Erythroblast (primary cell): ENCODE measurements at places on chromosomes 11 and 22.

GRCh38 chr22:30205281-30206115, 41.1 kb downstream of the LIF start:
- no peak for DNase-seq

DNA sequence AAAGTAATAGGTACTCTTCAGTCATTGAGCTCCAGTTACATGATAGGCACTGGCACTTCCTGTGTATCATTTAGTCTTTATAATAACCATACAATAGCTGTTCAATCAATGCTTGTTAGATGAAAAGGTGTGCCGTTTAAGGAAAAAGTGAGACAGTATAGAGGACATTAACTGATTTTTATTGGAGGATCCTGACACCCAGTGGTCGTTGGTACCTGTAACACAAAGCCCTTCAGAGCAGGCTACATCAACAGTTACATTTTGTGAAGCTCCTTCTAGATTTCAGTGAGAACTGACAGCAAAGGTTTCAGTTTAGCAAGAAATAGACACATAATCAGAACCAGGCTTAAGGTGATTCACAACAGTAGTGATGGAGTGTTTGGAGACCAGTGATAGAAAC, 44.2 kb downstream of the CCDC81 start:
- DNase-seq, result peak; percentile 36

DNA sequence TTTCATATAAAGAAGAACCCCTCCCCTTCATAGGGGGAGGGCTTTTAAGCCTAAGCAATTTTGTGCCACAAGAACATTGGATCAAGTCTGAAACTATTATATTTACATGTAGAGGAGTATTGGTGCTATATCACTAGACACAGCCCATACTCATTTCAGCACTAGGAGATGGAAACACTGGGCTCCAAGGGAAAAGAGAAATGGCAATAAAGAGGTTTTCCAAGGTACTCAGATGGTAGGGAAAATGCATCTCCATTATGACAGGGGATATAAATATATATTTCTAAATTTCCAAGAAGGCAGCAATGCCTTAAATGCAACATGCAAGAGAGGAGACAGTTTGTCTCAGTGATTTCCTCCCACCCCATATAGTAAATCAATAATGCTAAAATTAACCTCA, 209.0 kb downstream of the RAB38 start:
- no peak for DNase-seq

DNA sequence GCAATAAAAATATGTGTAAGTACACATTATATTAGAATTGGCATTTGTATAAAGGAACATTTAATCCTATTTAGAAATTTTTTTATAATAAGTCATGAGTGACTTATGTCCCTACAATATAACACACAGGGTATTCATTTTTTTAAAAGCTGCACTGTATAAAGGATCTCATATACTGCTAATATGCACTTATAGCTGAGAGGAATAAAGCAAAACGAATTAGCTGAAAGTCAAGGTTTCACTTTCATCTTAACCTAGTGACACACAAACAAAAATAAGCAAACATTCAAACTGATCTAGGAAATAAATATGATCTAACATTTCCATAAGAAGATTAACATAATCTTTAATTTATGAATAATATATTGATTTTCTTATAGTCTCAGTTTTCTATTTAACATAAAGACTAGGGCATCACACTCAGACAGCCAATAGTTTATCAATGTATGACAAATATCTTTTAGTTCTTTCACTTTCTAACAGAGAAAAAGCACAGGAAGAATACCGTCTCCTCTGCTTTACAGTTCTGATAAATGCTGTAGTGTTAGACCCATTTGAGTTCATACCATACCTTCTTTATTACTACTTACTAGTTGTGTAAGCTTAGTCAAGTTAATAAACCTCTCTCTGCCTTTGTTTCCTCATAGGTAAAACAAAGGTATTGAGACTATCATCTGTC, 42.9 kb downstream of the DCDC1 start:
- DNase-seq, result no peak

DNA sequence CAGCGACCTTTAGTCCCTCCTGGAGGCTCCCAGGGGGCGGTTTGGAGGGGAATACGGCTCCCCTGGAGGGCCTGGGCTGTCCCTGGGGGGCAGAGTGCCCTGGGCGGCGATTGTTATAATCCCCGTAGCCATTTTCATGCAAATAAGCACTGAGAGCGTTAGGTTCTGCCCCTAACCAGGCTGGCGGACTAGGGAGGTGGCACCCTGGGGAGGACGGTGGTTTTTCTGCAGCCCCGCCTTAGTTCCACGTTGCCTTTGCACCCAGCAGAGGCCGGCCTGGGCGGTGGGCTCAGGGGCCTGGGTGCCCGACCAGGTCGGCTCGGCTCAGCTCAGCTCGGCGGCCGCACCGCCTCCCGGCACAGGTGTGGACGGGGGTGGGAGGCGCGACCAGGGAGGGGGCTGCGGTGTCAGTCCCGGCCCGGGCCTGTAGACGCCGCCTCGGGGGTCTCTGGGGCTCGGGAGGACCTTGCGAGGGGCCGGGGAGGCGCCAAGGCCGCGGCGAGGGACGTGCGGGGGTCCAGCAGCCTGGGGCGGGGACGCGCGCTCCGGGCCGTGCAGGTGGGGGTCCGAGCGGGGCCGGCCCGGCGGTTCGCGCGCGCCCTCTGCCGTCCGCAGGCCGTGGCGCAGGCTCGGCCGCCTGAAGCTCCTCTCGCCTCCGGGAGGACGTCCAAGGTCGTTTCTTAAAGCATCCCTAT, 2.3 kb upstream of the DUSP8 start:
- peak; percentile 43 for DNase-seq

DNA sequence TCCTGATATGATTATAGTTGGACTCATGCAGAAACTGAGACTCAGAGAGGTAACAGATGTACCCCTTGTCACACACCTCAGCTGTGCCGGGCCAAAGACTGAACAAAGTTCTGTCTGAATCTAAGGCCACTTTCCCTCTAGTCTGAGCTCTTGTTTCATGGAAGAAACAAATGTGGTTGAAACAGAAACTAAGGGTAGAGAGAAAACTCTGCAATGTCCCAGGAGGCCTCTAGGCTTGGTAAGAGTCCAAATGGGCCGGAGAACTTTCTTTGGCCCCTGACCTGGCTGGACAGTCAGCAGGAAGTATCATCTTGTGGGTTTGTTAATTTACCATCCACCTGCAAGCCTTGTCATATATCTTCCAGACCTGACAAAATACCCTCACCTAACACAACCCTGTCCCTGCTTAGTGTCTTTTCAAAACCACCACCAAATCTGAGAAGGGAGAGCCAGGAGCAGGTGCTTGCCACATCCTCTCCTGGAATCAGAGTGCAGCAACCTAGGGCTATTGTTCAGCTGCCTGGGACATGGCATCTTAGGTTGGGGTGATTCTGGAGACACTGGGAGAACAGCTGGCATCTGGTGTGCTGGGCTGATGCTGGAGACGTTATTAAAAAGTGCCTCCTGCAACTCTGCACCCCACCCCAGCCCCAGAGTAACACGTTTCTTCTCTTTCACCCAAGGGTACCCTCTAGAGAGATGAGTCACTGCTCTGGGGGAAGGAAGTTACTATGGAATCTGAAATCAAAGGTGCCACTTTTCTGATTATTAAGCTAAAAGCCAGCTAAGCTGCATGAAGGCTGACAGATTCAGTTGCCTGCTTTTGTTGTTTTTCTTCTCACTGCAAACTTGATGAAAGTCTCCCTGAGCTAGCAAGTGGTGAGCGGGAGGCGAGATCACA, 126.3 kb upstream of the TIMP3 start:
- no peak for DNase-seq

DNA sequence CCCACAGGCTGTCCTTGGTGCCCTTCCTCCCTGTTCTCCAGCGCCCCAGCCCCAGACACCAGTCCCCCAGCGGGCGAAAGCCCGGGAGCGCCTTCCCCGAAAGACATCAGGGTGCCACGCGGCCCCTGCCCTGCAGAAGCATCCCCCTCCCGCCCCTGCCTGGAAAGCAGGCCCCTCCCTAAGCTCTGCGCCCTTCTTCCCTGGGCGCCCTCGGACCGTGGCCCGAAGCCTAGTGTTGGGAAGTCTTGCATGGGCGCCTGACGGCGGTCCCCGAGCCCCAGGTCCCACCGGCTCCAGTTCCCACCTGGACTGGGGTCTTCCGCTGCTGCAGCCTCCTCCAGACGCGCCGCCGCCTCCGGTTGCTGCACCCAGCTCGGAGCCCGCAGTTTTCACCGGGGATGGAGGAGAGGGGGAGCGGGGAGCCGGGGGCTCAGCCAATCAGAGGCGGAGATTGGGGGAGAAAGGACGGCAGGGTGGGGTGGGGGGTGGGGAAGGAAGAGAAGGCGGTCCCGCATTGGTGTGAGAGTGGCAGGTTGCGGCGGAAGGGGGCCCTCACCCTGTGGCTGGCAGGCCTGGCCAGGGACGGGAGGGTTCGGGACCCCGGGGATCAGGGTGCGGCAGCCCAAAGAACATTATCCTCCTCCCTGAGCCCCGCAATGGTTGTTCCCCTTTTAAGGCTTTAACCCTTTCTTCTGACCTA, at the start of gene THY1:
Gene THY1, minus strand, starts transcription at position 364 of the 700 bp plus-strand sequence. CDS start 2,267 bp downstream, outside the sequence.
- DNase-seq, result no peak

GRCh38 chr11:94525546-94526324, 13.5 kb downstream of the C11orf97 start:
- no peak for DNase-seq

- DNase-seq, result no peak
Observed at GRCh38 chr11:36034551-36035331, 90.9 kb downstream of the LDLRAD3 start.

DNA sequence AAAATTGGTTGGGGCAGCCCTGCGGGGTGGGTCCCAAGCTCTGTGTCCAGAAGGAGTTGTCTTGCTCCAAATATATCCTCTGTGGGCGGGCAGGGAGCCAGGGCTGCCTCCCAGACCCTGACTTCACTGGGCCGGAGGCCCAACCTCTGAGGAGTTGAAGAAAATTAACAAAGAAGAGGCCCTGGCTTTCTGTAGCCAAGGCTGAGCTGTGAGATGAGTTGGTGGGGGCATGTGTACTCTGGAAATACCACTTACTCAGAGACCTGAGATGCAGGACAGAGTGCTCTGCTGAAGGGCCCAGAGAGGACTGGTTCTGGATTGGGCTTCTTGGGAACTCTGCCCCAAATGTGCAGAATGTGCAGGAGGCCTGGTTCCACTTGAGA, 96.3 kb downstream of the SWAP70 start:
- DNase-seq, result no peak

DNA sequence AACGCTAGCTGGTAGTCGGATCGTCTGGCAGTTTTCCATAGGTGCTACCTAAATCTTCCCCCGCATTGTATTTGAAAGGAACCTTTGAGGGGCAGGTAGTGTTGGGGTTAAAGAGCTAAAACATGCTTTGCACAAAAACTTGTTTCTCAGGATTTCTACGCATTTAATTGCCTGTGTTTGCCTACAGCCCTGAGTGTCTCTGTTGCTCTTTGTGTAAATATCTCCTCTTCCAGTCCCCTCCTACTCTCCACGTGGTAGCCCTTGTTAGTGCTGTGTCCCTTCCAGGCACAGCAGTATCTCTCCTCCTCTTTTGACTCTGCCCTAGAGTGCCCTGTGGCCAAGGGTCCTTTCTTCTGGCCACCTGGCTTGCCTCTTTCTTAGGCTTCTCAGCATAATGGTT, 81.7 kb downstream of the BARX2 start:
- no peak for DNase-seq

DNA sequence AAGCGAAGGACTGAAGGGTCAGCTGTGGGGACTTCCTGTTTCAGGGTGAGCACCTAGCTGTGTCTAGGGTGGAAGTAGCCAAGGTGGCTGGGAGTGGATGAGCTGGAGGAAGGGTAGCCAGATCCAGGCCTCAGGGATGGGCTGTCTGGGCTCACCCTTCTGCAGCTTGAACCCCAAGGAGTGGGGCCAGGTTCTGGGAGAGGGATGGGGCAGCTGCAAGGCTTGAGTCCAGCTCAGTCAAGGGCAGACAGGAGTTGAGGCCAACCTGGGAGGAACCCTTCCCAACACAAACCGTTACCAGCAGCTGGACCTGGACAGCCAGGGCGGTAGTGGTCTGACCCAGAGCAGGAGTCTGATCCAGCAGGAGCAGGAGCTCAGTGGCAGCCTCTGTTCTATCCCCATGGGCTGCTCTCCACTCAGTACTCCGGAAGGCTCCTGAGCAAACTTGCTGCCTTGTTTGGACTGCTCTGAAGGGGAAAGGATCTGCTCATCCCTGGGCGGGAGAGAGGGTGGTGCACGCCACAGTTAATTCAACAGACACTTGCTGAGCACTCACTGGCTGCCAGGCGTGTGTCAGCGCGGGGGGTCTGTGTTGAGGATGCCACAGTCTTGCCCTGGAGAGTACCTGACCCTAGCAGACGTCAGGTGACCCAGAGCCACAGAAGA, 53.8 kb upstream of the THY1 start:
- no peak for DNase-seq

DNA sequence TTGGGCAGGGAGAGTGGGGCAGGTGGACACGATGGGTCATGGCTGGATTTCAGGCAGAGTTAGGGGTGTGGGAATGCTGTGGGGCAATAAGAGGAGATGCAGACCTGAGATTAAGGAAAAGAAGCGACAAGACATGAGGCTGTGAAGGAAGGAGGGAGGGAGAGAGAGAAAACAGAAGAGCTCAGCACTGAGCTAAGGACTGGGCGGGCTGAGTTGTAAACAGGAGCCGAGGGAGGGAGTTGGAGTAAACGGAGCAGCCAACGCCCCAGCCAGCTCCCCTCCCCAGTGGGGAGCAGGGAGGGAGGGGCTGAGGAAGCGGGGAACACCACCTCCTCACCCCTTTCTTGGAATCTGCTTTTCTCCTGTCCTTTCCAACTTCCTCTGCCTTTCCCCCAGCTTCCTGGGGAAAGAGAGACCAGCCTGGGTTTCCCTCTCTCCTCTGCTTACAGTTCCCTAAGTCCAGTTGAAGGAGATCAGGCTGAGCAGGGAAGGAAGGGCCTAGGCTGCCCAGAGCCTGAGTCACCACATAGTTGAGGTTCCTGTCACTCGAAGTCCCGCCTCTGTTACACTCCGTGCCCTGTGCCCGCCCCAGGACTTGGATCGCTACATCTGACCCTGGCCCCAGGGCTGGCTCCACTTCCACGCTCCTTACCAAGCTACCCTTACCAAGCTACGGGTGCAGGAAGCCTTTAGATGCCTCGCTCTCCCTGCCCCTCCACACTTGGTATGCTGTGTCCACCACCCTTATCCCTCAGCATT, 6.7 kb upstream of the AHNAK start:
- DNase-seq, result peak; percentile 81

DNA sequence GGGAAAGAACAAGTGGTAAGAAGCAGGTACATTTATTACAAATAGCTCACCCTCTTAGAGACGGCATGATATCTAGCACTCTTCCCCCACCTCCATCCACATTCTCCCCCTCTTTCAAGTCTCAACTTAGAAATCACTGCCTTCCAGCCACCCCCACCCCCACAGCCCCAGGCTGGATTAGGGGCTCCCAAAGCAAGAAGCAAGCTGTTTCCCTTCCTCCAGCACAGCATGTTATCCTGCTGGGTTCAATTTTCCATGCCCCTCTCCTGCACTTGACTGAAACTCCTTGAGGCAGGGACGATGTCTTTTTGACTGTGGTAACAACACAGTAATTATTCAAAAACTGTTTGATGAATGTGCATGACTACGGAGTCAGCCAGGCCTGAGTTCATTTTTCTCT, 350.7 kb downstream of the LARGE1 start:
- no peak for DNase-seq
